ENCODE measurements at places on chromosomes 1 and 21. TPM values are rescaled to one million over a fixed set of nuclear protein-coding genes. Genes with fewer than 3 reads are reported as not detected.

- no peak for DNase-seq
Observed at GRCh38 chr1:85421179-85421578, 43.8 kb downstream of the DDAH1 start.

DNA sequence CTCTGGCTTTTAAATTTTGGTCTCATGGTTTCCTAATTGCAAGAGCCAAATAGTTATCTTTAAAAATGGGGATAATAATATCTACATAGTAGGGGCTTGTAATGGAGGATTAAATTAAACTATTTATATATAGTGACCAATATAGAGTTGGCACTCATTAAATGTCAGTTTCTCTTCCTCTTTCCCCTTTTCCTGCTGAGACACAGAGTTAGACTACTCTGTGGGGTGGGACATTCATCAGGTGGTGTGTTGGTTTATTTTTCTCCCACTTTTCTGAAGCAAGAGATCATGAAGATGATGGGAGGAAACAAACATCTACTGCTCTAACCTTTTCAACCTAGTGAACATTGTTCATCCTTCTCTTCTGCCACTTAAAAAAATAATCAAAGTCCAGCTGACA is 17.3 kb upstream of the RAP1A start:
- DNase-seq = no peak

EXO1 gene
- 0.65 TPM for total RNA-seq

NCMAP gene
- 0.22 TPM for total RNA-seq

IVL gene
- not detected for total RNA-seq

DNM3 gene
- 1.8 TPM for total RNA-seq

AGMAT gene
- total RNA-seq = 0.11 TPM

RIPPLY3 gene
- not detected for total RNA-seq

OR2T33 gene
- total RNA-seq = not detected

Data from Right ventricle myocardium inferior (tissue), 1 donor.